ENCODE measurements at places on chromosomes 1 and 21.
A peak's percentile ranks its signal among the peaks of the same experiment; 100 is the strongest.

- DNase-seq: no peak
Observed at GRCh38 chr1:171280599-171280998, 32.3 kb downstream of the FMO1 start.

DNA sequence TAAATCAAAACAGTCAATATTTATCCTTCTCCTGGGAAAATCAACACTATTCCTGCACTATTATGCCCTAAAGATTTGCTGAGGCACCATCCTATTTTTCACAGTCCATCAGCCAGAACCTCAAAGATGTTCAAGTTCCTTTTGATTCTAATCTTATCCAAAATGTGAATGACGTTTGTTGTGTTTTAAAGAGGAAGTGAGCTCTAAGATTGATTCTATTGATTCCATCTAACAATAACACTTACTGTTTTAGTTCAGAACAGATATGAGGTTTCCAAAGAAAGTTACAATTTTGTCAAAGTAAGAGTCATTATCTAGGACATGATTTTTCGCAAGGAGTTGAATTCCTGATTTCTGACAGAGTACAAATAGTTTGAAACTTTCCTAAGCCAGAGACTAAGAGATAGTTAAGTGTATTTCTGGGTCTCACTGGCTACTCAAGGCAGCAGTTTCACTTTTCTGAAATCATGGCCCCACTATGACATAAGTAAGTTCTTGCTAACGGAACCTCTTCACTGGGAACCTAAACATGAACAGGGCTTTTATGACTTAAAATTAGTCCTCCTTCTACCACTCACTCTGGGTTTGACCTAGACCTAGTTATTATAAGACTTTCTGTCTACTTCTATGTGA, 84.7 kb downstream of the LHX9 start:
- no peak for DNase-seq

- DNase-seq: no peak
Observed at GRCh38 chr1:68590473-68590872, 93.6 kb upstream of the DEPDC1 start.

DNA sequence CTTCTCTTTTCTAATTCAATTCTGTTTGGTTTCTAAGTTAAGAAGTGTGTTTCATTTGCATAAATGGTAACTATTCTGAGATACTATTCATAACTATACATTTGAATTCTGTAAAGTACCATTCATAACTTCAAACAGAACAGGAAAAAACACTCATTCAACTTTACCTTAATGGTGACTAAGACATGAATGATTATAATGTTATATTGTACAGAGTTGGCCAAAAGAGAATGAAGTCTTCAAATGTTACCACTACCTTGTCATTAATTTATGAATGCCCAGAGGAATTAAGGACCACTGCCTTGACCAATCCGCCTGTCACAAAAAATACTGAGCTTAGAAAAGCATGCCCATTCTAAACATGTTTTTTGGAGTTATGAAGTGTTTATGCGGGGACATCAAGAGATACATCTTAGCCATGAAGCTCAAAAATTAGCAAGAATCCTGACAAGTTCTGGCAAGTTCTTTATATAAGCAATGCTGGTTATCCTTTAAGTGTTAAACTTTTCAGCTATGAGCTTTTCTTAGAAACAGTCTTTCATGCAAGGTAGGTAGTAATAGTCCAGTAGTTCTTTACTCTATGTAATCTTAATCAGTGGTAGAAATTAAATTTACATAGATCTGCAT, 7.9 kb downstream of the WASF2 start:
- DNase-seq: no peak

DNA sequence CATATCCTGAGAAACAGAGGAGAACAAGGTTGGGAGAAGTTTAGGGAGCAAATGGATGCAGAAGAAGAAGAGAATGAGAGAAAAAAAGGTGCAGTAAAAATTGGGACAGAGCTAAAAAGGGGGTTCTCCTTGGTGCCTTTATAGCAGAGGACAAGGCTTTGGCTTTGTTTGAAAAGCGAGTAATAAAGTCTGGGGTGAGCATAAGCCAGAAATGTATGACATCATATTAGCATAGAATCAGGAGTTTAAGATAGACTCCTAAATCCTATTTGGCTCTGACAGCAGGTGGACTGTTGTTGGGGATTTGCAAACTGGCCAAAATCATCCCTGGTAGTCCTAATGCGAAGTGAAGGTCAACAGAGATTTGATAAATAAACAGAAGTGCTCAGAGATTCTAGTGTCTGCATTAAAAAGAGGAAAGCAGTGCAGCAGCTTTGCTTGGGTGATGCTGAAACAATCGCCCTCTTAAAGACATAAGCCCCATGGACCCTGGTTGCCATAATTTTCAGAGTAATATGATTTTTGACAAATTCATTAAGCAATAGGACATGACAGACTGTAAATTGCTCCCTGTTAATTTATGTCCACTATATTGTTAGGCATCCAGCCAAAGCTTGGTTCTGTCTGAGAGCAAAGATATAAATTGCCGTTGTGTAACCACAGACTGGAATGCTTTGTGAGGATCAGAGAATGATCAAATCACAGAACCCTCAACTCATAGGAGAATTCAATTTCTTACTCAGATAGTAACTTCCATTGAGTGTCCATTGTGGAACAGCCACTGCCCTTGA, 385.0 kb upstream of the NFIA start:
- no peak for DNase-seq

- no peak for DNase-seq
Observed at GRCh38 chr1:23118957-23119792, 49.5 kb downstream of the LUZP1 start.

- DNase-seq: no peak
Observed at GRCh38 chr1:242877229-242877628, 352.7 kb upstream of the PLD5 start.

GRCh38 chr21:40300300-40300699, 433.1 kb downstream of the PCP4 start:
- DNase-seq: no peak

GRCh38 chr21:41763398-41763931, 3.4 kb downstream of the RIPK4 start:
- DNase-seq: peak; percentile 89

DNA sequence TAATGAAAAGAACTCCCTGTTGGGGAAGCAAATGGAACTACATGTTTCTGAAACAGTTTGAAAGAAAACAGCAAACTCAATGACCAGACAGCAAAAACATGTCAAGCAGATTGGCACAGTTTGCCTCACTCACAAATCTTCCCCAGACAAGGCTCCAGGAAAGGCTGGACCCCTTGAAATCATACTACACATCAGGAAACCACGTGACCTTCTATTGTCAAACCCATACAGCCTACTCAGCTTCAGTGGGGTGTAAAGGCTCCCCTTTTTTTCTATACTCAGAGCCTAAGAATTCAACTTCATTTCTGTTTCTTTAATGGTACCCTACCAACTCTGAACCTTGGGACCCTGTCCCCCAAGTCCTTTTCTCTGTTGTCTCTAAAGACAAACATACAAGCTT, 15.7 kb upstream of the CTTNBP2NL start:
- no peak for DNase-seq

DNA sequence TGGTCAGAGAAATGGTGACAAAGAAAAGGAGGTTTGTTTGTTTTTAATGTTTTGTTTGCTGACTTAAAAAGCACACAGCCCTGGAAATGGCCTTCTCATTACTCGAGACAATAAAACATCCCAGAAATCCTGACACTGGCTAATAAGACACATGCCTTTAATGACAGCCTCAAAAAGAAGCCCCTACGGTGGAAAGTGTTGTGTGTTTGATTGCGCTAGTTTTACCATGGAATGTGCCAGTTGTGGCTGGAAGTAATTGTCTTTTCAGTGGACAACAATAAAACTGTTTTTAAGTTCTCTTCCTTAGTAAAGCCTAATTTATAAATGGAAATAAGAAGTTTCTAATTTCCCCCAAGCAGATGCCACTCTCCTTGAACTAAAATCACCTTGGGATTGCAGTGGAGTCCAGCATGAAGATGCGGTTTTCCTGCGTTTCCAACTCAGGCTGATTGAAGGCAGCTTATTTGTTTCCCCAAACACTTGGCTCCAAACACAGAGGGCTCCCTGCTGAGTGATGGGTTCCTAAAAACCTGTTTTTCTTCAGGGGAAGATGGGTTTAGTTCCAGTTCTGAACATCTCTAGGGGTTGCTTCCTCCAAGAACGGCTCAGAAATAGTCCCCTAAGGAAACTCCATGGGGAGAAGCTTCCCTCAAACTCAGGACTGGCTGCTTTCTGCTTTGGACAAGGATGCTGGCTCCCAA, 54.3 kb downstream of the CD247 start:
- DNase-seq: peak; percentile 3

- no peak for DNase-seq
Observed at GRCh38 chr1:199573047-199573446, 454.5 kb upstream of the NR5A2 start.

GRCh38 chr1:226549094-226549936, 751 bp downstream of the STUM start:
- DNase-seq: no peak

DNA sequence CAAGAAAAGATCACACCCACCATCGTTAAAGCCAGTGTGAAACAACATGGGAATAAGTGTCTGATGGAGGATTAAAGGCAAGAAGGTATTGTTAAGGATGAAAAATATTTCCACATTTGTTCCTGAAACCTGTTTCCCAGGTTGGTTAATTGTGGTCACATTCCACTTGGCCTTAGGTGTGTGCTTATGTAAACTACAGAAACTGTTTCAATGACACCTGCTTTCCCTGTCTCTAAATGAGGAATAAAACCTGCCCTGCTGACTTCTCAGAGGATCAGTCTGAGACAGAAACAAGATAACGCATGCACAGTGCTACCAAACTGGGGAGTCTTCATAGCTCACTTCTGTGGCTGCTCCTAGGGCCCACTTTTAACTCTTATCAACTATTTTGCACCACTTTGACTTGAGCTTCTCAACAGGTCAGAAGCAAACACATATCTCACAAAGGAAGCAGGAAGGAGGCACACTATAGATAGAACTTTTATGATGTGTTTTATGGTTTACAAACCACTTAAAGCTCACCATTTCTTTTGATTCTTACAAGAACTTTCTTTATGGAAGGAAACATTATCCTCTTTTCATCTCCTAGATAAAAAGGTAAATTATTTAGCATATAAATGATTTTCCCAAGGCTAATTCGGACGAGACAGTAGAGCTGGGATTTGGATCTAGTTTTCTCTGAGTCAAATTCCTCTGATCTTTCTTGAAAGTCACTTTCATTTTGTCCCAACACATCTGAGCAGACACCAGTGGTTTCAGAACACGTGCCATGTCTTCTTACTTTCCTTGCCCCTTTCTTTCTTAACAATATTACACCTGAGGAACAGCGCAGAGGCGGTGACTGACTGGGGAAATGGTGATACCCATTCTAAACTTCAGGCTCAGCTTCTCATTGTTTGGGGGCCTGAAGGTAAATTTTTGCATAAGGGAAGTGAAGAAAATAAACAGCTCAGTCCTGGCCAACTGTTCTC, 33.4 kb downstream of the CYP2J2 start:
- DNase-seq: no peak

- DNase-seq: no peak
Observed at GRCh38 chr1:116942344-116942743, 32.6 kb downstream of the PTGFRN start.

DNA sequence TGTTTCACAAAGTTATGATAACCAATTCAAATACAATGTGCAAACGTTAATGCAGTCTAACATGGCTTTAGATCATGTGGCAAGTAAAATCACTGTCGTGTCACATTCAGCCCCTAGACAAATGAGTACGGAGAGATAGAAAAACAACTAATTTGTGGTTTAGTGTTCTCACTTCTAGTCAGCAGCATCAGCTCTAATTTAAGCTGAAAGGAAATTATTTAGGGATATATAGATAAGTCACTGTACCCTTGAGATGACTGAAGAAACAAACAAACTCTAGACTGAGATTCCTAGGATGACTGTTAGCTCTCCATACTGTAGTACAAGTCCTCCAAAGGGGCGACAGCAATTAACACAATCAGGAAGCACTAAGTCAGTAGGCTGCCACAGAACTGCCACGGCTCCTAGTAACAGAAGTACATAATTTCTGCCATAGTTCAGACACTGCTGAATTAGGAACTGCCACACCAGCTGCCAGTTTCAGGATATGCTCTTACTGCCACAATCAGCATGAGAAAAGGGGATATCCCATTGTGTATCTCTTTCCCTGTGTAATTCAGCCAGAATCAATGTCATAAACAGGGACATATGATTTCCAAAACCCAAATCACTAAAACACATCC, 150.4 kb upstream of the NEGR1 start:
- DNase-seq: no peak

DNA sequence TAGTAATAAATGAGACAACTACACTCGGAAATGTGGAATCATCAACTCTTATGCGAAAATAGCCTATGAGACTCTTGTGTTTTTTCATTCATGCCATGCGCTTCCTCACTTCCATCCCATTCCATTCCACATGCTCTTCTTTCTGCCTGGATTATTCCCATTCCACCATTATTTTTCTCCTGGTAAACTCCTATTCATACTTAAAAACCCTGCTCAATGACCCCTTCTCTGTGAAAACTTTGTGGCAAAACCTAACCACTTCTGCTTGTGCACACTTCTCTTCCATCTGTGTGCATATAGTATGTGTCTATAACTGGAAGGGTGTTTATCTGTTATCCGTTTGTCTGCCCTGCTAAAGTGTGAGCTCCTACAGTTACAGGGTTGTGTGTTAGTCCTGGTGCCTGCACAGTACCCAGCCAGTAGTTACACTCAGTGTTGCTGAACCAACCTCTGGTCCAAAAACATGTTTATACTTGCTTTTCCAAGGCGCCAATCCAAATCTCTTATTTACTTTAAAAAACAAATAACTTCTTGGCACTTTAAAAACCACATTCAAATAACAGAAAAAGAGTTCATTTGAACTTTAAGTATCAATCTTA, 10.7 kb downstream of the EPHX1 start:
- no peak for DNase-seq

GRCh38 chr21:43932005-43932404, 67.0 kb downstream of the AGPAT3 start:
- DNase-seq: no peak

DNA sequence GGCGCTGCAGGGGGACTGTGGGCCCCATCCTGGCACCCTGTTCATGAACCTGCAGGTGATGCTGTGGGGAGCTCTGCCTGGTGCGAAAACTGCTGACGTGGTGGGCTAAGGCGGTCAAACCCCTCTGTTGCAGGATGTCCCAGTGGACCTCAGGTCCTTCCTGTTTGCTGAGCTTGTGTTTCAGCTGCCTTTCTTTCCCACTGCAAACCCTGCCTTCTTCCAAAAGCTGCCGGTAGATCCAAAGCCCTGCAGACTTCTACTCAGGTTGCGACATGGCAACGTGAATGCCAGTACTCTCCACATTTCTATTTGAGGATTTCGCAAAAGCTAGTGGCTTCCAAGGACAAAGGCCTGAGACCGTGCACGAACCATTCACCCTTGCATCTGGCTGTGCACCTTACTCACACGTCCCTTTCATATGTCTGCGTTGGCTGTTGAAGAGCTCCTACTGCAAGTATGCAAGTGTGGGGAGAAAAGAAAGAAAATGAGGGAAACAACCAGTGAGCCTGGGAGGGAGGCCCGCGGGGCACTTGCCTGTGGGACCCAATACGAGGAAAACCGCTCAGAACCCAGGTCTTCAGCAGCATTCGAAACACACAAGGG, 6.2 kb upstream of the RRP1 start:
- no peak for DNase-seq

GRCh38 chr1:212879947-212880690, 22.0 kb downstream of the FLVCR1 start:
- DNase-seq: no peak

GRCh38 chr1:66374561-66375111, 159.3 kb upstream of the SGIP1 start:
- DNase-seq: no peak
